Smooth muscle cell of trachea (primary cell): ENCODE measurements at places on chromosomes 2 and 18. TPM values are rescaled to one million over a fixed set of nuclear protein-coding genes. Genes with fewer than 3 reads are reported as not detected.

The NT5C1B gene
- total RNA-seq: not detected in 2 replicates

The FAM237A gene
- not detected in 2 replicates for total RNA-seq

The L3MBTL4 gene
- total RNA-seq: under 0.01 TPM in 1 of 2 replicates, not detected in the other

The CCDC195 gene
- not detected in 2 replicates for total RNA-seq

The SERPINB10 gene
- total RNA-seq: not detected in 2 replicates

The POTEC gene
- not detected in 2 replicates for total RNA-seq

The PTH2R gene
- not detected in 2 replicates for total RNA-seq

The ZBTB7C gene
- total RNA-seq: under 0.01 TPM in 1 of 2 replicates, not detected in the other

The AQP12B gene
- 0.17 TPM in 1 of 2 replicates, not detected in the other for total RNA-seq

The UGT1A3 gene
- total RNA-seq: not detected in 2 replicates
